ENCODE measurements at places on chromosomes 1 and 21.

- no peak for DNase-seq
Measured at GRCh38 chr1:234216116-234216703, 157.0 kb upstream of the COA6 start.

DNA sequence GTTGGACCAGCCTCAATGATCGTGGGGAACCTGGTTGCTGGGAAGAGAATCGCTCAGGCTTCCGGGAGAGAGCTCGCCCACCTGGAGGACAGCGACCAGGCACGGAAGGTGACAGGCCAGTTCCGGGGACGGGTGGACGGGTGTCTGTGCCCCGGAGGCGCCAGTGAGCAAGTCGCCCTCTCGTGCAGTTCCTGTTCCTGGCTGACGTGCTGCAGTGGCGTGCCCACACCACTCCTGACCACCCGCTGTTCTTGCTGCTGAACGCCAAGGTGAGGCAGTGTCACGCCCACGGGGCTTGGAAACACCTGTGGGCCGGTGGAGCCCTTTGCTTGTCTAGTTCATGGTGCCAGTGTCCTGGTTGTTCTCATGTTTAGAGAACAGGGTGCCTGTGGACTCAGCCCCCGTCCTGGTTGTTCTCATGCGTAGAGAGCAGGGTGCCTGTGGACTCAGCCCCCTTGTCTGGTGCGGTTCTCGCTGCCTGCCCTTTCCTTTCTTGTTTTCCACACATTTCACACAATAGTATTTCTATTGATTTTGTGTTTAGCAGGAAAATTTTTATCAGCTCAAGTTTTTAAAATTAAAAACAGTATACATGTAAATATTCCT is 53.1 kb downstream of the S100B start:
- no peak for DNase-seq

DNA sequence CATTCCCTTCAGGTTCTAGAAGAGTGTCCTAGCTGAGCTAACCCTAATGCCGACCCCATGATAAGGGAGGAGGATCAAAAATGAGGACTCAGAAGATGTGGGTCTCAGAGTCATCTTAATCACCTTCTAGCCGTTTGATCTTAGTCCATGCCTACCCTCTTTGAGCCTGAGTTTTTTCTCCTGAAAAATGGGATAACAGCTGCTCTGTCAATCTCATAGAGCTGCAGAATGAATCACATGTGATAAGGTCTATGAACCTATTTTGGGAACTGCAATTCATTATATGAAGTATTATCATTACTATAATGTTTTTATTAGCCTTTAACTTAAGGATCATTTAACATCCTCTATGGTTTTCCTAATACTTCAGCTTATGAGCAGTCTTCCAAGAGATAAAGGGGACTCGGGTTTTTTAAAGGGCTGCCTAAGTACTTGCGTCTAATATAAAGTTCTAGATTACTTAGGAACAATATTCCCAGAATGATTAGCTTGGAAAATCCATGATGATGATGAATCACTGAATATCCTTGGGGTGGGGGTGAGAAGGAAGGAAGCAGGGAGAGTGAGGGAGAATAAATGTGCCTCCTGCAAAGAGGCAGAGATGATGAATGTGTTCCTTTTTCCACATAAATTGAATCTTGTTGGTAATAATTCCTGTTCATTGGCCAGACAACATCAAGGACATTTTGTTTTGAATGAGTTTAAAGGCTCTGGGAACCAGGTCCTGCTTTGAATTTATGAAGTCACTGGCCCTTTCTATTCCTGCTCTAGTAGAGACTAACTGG is 66.8 kb downstream of the COLGALT2 start:
- no peak for DNase-seq

- no peak for DNase-seq
Measured at GRCh38 chr21:38286739-38287471, 30.1 kb downstream of the KCNJ15 start.

DNA sequence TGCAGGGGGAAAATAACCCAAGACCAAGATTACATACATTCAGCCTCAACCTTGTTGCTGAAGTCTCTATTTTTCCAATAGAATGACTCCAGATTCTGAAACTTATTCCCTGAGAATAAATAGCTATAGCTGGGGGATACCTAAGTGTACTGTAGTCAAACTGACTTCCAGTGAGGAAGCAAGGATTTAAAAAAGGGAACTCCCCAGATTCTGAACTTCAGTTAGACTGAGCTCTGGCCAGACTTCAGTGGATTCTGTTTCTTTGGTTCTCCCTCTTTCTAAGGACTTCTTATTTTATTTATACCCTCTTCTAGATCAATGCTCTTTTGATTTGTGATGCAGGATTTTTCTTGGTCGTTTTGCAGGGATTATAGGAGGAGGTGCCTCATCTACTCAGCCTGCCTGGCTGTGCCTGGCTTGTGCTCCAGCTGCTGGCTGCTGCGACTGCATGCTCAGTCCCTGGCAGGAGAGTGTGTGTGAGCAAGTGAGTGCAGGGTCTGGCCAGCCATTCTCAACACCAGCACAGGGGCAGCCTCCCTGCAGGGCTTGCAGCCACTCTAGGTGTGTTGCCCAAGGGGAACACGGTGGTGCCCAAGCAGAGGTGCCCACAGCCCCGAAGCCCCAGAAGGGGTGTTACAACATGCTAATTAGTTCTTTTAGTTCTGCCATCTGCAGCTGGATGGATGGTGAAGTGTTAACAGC is 43.0 kb downstream of the SPATA17 start:
- DNase-seq, result no peak

GRCh38 chr1:87115891-87116290 is 201.5 kb downstream of the HS2ST1 start:
- no peak for DNase-seq

DNA sequence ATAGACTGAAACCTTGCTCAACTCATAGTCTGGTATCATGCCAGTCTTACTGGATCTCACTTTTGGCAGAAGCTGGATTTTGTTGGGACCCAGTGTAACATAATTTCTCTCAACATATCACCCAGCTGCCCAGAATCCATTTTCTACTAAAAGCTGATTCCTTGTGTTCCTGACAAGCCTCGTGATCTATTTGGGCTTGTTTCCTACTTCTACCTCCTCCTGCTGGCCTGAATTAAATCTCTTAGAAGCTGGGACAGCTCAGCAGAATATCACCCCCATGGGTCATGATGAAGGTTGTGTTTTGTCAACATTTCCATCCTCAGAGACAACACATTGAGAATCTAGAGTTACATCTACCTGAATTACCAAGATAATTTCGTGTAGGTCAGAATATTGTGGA is 7.7 kb downstream of the GOLT1A start:
- no peak for DNase-seq

DNA sequence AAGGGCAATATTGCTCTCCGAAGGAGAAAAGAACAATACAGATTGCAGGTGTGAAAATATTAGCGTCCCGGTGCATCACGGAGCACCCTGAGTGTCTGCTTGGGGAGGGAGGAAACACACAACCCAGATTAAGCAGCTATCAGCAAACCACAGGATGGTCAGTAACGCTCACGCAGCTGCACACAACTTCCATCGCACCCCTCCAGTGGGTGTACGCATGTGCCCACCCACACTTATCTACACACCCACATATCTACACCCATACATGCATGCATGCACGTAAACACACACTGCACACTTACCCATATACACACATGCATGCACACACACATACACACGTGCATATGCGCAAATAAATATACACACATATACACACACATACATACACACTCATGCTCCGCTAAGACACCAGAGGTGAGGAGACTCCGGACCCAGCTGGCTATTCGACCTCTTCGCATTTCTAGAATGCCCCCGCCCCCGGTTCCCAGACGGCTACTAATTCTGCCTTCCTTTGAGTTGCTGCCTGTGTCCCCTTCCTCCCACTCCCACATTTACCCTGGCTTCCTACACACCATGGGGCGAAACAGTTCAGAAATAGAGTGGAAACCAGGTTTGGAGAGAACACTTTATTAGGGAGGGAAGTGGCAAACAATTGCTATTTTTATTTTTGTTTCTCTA is 26.2 kb downstream of the ITPKB start:
- no peak for DNase-seq

DNA sequence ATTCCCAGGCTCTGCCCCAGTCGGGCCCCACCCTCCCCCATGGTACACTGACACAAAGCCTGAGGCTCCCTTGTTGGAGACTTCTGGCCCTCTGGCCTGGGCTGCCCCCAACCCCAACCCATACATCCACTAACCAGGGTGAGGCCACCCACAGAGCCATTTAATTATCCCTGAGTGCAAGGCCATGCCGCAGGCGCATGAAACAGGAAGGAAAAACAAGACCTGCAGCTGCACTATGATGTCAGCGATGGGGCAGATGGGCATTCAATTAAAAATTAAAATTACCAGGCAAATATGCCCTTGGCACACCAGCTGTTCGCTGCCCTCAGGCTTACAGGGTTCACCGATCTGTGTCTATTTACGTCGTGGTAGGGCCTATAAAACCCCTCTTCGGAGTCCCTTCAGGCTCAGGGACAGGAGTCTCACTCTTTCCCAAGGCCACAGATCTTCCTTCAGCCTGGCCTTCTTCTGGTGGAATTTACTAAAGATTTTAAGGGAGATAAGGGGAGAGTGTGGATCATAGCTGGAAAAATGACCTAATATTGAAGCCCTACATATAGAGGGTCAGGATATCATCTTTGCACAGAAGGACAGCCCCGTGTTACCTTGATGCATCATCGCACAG is 29.6 kb upstream of the RGS16 start:
- DNase-seq, result no peak

GRCh38 chr1:186519982-186520381 is 59.1 kb upstream of the PDC start:
- no peak for DNase-seq

- no peak for DNase-seq
Measured at GRCh38 chr1:221503268-221503667, 238.6 kb downstream of the DUSP10 start.

GRCh38 chr1:19409477-19410341 is 75.6 kb downstream of the CAPZB start:
- DNase-seq, result no peak

DNA sequence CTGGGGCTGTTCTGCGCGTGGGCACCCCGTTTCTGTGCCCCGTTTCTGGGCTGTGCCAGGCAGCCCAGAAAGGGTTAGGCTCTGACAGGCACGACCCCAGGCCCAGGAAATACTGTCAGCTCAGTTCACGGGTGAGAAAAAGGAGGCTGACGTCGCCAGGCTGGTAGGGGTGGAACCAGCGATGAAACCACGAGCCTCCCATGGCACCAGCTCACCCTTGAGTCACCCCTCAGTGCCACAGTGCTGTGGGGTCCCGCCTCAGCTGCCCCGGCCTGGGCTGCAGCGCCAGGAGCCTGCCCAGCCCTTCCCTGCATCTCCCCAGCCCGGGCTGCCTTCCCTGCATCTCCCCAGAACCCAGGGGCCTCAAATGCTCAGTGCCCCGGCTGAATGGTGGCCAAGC is 11.5 kb downstream of the MEGF6 start:
- DNase-seq, result no peak
